ENCODE measurements at places on chromosomes 11 and 22.

- DNase-seq, result no peak
Observed at GRCh38 chr11:845872-846495, 3.3 kb downstream of the TSPAN4 start.

DNA sequence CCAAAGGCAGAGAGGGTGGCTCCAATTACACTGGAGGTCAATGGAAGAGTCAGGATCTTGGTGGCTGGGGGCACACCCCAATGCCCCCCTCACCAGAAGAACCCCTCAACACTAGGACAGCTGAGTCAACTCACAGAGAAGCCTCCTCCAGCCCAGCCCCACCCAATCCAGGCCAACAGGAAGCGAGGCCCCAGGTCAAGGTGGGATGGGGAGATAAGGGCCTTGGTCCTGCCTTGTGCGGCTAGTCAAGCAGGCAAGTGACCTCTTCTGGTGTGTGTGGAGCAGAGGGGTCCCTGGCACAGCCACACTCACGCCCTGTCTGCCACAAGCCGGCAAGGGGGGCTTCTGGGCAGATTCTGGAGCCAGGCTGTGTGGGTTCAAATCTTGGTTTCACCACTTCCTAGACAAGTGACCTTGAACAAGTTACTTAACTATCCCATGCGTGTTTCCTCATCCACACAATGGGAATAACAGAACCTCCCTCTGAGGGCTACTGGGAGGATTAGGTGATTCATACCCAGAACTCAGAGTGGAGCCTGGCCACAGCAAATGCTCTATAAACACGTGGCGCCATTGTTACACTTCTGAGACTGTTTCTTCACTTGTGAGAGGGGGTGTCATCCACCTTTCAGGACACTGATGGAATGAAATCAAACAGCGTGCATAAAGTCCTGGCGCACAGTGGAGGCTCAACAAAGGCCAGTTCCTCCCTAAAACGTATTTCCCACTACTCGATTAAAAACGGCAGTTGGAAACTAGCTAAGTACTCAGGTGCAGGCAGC lies 3.2 kb downstream of the TTLL12 start:
- no peak for DNase-seq

- DNase-seq, result no peak
Observed at GRCh38 chr11:7576726-7577290, 63.0 kb downstream of the PPFIBP2 start.

- DNase-seq, result no peak
Observed at GRCh38 chr11:65213322-65214211, 31.8 kb downstream of the CAPN1 start.

- DNase-seq, result no peak
Observed at GRCh38 chr11:79949574-79949973, 508.7 kb upstream of the TENM4 start.

GRCh38 chr11:102724904-102725500 lies at the start of gene MMP8:
Gene MMP8, minus strand, starts transcription at chr11:102724954. Its CDS starts 99 bp downstream, at chr11:102724855.
- DNase-seq, result no peak

DNA sequence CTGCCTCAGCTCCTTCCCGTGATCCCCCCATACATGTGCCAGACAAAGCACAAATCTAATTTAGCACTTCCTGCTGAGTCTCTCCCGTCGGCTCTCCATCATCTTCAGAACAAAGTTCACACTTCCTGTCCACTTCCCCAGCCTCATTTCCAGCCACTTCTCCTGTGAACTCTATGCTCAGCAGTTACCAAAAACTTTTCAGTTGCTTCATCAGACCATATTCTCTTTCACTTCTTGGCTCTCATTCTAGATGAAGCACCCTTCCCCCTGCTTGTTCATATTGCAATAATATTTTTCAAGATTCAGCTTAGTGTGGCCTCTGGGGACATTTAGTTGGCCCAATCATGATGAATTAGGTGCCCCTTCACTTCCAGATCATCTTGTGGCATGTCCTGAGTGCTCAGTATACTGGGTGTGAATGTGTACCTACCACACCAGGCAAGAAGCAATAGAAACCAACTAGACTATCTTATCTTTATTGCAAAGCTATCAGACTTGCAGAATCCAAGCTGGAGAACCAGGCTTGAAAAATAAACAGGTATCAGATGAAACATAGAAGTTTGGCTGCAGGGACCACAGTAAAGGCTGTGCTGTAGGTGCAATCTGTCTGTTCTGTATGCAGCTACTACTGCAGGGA lies 115.8 kb downstream of the NXPE2 start:
- DNase-seq, result no peak

DNA sequence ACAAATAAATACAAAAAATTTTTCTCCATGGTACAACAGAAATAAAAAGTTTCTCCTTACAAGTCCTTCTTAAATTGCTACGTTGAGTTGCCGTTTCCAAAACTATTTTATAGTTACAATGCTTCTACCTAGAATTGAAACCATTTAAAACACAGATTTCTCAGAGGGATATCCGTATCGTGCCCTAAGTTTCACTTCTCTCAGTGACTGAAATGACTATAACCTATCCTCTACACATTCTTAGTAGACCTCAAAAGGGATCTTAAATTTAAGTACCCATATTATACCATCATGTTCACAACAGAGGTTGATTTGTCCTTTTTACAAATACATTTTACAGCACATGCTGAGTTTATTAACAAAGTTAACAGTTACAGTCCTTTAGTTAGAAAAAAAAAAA lies 44.1 kb downstream of the USP28 start:
- DNase-seq, result no peak

DNA sequence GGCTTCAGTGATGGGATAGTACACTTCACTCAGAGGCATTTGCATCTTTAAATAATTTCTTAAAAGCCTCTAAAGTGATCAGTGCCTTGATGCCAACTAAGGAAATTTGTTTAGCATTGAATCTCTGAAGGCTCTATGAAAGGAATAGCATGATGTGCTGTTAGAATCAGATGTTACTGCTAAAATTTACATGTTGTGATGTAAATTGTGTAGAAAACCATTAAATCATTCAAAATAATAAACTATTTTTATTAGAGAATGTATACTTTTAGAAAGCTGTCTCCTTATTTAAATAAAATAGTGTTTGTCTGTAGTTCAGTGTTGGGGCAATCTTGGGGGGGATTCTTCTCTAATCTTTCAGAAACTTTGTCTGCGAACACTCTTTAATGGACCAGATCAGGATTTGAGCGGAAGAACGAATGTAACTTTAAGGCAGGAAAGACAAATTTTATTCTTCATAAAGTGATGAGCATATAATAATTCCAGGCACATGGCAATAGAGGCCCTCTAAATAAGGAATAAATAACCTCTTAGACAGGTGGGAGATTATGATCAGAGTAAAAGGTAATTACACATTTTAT lies 4.6 kb downstream of the MALAT1 start:
- no peak for DNase-seq

GRCh38 chr11:1017269-1018005 lies 19.1 kb downstream of the MUC6 start:
- DNase-seq, result no peak

DNA sequence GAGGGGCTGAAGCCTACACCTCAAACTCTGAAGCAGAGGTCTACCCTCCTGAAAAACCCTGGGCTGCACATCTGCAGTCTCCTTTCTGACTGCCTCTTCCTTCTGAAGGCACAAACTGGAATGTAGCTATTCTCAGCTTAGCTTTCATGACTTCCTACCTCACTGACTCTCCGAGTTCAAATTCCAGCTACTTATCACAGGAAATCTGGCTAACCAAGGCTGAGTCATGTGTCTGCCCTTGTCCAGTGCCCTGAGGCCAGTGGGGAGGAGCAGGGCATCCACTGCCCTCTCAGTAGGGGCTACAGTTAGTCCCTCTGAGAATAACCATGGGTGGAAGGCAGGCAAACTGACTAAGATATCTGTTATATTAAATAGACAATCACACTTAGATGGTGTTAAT lies 29.2 kb downstream of the PDGFD start:
- DNase-seq, result no peak

DNA sequence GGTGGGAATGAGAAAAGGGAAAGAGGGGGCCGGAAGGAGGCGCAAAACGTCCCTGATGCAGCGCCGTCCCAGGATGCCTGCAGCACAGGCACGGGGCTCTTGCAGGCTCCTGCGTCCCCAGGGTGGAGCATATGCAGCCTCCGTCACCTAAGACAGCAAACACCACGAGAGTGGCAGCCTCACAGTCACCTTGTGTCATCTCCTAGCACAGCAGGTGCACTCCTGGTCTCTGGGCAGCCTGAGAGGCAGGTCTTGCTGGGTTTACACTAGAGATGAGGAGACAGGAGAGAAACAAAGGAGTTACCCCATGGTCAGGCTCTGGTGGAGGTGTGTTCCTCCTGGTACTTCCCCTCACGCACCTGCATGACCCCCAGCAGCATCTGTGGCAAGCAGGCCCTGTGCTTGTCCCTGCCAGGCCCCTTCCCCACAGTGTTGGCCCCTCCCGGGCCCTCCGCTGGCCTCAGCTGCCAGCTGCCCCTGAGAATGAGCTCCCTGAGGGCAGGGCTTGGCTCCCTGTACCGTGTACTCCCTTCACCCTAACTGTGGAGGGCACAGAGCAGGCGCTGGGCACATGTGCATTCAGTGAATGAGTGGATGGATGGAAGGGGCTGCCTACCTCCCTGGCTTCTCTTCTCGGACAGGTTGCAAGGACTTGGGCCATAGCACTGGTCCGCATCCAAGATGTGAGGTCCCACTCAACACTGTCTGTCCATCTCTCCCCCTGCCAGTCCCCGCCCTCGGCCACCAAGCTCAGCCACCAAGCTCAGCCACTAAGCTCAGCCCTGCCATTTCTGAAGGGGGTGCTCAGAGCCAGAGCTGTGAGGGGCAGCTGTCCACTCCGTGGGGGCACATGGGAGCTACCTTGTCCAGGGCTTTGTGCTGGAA lies 988.6 kb downstream of the BRD1 start:
- no peak for DNase-seq

DNA sequence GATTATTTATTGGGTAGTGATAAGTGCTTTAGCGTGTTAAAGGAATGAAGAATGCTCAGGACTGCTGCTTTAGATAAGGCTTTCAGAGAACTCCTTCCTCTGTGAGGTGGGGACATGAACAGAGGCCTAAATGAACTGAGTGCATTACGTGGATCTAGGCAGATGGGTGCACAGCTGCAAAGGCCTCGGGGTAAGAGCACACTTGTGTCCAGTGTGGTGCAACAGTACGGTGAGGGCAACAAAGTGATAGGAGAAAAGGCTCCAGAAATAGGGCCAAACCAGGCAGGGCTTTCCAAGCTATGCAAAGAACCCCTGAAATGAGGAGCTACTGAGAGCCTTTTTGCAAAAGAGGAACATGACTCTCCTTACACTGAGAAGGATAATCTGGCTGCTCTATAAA lies 45.3 kb upstream of the ARHGAP32 start:
- DNase-seq, result no peak

DNA sequence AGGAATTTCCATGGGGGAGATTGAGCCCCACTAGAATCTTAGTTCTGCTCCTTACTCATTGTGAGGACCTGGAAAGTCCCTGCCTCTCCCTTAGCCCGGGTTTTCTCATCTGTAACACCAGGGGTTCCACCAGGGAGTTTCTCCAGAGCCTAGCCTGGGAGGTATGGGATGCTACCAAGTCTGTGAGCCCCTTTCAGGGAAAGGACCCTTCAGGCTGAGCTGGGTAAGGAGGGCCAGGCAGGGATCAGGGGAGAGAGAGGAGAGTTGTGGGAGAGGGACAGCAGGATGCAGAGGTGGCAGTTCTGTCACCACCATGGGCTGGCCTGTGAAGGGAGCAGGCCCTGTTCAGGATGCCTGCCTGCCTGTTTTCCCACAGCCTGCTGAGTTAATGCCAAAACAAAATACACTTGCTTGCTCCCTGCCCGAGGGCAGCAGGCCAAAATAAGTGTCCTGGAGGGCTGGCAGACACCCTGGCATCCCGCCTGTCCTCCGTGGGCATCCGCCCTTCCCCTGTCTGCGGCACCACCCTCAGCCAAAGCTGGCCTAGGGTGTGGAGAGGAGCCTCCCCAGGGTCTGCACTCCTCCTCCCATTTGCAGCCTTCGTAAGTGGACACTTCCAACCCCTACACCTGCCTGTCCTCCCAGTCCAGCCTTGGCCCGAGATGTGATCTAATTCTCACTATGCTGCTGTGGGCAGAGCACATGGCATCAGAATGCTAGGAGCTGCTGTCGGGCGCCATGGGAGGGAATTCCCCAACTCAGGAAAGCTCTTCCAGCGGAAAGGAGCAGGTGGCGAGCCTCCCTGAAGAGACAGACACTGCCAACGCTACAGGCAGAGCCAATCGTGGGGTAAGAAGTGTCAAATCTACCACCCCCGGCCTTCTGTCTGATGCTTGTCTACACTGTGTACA lies 5.9 kb upstream of the FCHSD2 start:
- no peak for DNase-seq

DNA sequence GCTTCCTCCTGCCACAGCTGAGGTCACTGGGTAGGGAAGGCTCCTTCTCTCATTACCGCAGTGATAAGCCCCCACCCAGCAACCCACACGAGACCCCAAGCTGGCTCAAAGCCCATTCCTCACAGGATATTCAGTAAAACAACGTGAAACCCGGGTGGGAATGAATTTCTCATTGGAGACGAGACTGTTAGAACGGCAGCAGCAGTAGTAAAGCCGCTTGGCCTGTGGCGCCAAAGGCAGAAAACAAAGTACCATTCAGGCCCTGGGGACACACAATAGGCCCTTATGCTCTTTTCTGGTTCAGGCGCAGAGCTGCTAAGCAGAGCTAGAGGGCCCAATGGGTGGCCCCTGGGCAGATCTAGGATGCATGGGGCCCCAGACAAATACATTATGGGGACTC lies 45.3 kb downstream of the PC start:
- no peak for DNase-seq

DNA sequence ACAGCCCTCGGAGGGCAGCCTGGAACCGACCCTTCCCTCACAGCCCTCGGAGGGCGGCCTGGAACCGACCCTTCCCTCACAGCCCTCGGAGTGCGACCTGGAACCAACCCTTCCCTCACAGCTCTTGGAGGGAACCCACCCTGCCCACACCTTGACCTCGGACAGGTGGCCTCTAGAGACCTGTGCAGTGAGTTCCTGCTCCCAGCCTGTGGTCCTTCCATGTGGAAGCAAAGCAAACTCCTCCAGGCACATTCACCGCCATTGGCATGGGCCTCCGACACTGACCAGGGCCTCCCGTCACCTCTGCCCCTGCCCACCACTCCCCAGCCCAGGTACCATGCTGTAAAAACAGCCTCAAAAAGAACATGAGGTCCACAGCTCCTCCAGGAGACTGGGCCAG lies 272.1 kb downstream of the BRD1 start:
- no peak for DNase-seq

DNA sequence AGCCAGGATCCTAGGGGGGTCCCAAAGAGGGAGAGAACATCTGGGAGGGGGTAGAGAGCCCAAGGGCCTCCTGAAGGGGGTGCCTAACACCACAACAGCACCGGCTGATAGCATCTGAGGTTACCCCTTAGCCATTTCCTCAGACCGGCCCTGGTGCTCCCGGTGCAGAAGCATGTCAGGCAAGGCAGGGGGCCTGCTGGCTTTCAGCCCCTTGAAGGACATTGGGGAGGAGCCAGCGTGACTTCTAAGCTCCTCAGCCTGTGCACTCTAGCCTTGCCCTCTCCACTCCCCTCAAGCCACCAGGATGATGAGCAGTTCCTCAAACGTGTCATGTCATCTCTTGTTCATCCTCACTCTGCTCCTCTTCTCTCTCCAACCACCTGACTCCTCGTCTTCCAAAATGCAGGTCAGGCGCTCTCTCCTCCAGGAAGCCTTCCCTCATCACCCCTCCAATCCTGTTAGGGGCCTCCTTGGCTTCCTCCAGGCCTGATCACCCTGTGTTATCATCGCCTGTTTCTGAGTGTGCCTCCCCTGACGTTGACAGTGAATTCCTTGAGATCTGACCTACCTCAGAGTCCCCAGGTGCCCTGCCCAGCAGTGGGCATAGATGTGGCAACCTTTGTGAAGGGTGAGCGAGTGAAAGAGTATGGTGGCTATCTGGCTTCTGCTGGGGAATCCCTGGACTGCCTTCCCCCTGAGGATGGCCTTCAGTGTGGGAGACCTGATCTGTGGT lies 6.1 kb downstream of the P2RY2 start:
- DNase-seq, result peak; percentile 7

GRCh38 chr11:30143098-30143705 lies 87.6 kb upstream of the FSHB start:
- DNase-seq, result no peak
